ENCODE measurements at places on chromosomes 5 and 9.
A peak's percentile ranks its signal among the peaks of the same experiment; 100 is the strongest.

DNA sequence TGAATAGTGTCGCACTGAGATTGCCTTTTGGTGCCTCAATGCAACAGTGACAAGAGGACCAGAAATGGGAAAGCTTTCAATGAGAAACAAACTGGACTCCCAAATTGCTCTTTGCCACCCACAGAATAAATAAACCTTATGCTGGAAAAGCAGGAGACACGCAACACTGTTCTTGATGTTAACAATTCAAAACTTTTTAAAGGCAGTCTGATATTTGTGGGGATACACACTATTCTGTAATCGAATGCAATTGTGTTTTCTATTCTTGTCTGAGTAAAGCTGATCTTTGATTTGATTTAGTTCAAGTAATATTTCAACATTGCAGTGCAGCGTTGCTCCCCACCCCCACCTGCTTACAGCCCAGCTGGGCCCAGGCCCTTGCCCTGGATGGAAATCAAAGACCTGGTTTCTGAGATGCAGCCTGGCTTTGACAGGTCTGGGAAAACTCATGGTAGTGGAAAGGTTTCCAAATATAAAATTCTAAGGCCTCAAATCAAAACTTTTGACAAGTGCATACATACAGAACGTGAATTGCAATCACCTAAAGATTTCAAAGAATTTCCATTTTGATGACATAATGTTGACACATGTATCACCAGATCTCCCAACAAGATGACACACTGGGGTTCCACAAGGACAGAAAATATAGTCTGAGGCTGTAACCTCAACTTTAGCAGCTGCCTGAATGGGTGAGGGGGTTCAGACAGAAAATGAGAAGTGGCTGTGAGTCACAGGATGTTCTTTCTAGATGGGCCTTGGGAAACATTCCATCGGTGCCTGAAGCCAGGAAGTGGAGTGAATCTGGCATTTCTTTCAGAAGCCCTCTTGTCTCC, 55.1 kb downstream of the ABCA1 start:
- DNase-seq, result no peak

- no peak for DNase-seq
These were observed 395.4 kb upstream of the WWC1 start for GRCh38 chr5:167895899-167896659.

- no peak for DNase-seq
These were observed 366.0 kb upstream of the TRPC7 start for GRCh38 chr5:136731241-136731900.

- peak; percentile 24 for DNase-seq
These were observed 5.3 kb downstream of the KLF4 start for GRCh38 chr9:107484117-107484723.

DNA sequence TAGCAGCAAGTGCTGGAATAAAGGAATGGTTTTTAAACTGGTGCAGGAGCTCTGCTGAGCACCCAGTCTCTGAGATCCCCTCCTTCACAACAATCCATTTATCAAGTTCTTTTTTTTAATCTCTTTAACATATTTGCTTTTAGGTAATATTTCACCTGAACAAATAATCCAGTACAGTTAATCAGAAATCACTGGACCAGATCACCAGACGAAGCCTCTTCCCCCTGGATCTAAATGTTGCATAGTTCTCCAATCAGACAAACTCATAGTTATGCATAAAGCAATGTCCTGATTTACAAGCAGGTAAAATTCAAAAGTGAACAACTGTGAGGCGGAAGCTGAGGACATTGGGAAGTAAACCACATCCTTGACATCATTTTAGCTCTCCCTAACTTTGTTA, 657.7 kb upstream of the RORB start:
- DNase-seq, result no peak

DNA sequence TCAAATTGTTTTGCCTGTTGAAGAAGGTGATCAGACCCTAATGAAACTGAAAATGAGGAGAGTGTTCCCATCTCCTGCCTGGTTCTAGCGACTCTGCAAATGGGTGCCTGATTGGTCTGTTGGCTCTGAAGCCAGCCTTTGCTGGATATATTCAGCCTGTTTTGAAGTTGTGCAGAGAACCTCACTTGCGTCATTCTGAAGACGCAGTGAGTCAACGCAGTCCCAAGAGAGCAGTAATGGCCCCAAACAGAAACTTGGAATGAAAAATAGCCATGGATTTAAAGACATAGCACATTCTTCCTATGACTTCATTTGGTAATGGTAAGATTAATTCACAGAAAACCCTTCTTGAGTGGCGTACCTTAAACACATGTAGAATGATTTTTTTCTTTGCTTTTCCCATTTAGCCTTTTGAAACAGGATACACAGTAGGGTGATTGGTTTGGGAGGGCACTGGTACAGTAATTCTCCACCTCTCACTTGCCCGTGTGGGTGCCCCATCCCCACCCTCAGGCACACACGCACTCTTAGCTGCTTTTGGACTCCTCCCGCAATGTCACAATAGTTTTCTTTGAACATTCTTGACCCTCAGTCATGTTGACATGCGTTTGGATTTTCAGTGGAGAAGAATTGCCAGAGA, 54.1 kb upstream of the ABL1 start:
- peak; percentile 51 for DNase-seq

DNA sequence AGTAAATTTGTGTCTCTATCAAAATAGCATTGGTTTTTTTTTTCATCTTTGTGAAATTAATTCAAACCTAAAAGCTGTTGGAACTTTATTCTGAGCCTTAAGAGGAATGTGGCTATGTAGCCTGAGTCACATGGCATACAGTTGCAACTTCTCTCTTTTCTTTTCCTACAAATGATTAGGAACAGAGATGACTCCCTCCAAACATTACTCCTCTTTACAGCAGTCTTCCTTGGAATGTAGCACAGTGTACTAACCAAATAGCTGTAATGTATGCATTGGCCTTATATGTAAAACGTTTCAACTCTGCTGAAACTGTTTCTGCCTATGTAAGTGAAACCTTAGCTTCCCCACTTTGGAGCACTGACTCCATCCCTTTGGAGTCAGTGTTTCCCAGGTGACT, 100.9 kb upstream of the MAP1B start:
- no peak for DNase-seq

DNA sequence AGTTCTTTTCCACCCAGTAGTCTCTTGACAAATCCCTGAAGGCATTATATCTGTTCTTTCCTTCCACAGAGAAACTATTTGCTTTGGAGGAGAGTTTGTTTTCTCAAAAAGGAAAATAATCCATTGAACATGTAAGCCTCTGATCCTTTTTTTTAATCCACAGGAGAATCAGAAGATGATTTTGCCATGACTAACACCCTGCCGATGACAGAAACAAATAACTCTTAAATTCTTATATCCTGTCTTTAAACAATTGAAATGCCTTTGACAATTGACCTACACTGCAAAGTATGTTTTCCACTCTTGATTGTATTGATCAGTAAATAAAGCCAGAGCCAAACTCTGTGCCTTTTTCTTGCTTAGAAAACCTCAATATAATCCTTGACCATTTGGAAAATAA, 666.4 kb upstream of the CTNND2 start:
- no peak for DNase-seq

DNA sequence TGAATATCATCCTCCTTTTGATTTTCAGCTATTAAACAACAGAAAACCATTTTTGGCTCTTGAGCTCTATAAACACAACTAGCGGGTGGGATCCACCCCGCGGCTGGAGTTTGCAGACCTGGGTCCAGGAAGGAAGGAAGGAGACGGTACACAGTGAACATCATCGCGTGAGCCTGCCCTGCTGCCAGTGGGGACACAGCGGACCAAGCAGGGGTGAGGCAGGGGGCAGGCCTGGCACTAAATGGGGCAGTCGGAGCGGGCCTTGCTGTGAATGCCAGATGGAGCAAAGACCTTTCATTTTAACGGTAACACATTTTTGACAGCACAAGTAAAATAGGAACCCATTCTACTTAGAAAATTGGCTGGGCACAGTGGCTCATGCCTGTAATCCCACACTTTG, 14.4 kb downstream of the TSPAN17 start:
- no peak for DNase-seq

DNA sequence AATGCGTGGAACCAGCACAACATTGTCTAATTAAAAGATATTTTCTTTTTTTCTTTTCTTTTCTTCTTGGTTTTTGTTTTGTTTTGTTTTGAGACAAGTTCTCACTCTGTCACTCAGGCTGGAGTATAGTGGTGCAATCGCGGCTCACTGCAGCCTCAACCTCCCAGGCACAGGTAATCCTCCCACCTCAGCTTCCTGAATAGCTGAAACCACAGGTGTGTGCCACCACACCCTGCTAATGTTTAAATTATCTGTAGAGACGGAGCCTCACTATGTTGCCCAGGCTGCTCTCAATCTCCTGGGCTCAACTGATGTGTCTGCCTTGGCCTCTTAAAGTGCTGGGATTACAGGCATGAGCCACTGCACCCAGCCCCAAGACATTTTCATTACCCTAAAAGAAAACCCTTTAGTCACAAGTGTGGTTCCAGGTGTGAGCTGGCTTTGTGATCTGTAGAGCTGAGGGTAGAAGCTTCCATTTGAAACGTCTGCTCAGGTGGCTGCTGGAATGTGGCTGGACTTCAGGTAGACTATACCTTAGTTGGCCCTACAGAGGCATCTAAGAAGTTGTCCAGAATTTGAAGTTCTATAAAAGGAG, 19.1 kb upstream of the NEK6 start:
- no peak for DNase-seq

- DNase-seq, result no peak
These were observed 2.9 kb upstream of the MAT2B start for GRCh38 chr5:163502521-163502920.

- no peak for DNase-seq
These were observed 65.2 kb downstream of the IPO11 start for GRCh38 chr5:62477801-62478200.

- DNase-seq, result no peak
These were observed 424.1 kb upstream of the ACTBL2 start for GRCh38 chr5:57906671-57907070.

DNA sequence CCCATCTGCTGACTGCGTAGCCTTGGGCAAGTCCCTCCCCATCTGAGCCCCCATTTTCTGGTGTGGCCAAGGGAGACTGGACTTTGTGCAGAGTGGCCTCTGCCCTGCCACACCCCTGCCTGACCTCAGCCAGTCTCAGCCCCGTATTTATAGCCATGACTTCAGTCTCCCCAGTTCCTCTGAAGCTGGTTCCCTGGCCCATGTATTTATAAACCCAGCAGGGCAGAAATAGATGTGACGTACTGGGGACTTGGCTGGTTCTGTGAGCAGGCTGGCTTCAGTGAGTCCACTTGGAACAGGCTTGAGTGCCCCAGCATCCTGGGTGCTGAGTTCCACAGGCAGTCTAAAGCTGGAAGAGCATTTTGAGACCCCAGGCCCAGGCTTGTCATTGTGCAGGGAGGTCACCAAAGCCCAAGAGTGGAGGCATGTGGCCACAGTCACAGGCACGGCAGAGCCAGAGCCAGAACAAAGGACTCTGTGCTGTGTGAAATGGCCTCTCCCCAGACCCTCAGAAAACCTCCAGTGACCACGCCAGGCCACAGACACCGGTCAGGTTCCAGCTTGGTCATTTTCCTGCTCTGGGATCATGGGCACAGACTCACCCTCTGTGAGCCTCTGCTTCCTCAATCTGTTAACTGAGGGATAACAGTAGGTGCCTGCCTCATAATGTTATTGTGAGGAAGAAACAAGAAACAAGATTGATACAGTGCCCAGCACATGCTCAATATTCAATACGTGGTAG, 30.4 kb upstream of the SYNPO start:
- no peak for DNase-seq

- no peak for DNase-seq
These were observed 161.3 kb downstream of the RFK start for GRCh38 chr9:76232861-76233489.

DNA sequence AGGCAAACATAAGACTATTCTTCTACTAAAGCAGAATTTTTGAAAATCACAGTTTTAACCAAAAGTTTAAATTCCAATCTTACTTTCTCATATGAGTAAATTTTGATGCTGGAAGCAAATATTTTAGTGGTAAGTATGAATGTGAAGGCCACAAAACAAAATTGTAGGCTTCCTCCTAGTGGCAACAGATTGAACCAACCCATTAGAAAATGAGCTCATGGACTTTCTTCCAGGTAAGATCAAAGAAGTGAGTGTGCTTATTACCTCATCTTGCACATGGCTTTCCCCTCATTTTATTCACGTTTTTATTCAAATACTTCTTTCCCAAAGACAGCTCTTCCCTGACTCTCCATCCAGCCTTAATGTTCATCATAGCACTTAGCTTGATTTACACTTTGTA, 16.5 kb upstream of the RLN2 start:
- DNase-seq, result no peak

DNA sequence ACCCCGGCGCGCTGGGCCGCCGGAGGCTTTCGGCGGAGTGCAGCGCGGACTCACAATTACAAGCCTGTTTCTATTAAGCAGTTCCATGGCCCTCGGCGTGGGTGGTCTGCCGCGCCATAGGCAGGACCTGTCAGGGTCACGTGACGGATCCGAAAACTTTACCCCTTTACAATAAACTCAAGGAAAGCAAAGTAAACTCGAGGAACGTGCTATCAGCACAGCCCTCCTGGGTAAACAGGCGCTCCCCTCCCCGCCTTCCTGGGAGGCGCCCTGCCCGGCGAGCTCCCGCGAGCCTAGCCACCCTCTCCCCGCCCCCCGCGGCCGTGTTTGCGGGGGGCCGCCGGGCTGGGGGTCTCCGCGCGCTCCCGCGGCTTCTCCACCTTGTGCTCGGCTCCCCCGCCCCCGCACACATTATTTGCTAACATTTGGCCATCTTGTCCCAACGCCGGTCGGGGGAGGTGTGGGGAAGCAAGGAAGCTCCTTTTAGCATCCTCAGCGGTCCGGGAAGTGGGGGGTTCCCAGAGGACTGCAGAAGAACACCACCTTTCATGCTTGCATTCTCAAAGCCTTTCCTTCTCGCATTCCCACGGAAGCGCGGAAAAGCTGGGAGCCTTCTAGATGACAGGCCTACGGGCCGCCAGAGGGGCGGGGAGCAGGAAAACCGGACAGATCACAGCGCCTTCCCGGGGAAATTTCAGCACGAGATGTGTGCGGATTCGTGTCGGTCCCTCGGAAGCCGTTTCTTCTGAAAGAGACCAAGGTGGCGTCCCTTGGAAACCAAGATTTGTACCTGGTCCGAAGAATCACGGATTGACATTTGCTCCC, at the start of gene PTCH1:
Gene PTCH1, minus strand, starts transcription at position 238 of the 825 bp plus-strand sequence.
- no peak for DNase-seq

GRCh38 chr5:123028222-123028621, 8.3 kb downstream of the PPIC start:
- no peak for DNase-seq

- DNase-seq, result no peak
These were observed 919.8 kb upstream of the EDIL3 start for GRCh38 chr5:85304524-85304923.

DNA sequence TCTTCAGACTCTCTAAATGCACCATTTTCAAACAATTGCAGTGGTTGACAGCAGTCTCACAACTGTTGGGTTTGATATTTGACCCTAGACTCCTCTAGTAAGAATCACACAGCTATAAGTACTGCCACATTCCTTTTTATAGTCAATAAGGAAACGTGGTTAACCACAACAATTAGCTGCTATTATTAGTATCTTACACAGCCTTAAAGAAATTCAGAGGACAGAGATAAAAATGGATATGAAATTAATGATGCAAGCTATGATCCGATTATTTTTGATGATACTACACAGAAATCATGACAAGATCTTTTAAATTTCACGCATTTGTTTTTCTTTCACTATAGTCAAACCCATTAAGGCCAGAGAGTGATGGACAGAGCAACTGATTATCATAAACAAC, 288.6 kb upstream of the C9orf72 start:
- DNase-seq, result no peak

- DNase-seq, result no peak
These were observed 1881.5 kb downstream of the EFNA5 start for GRCh38 chr5:105789246-105789645.
